ENCODE measurements at places on chromosomes 2 and 18.

DNA sequence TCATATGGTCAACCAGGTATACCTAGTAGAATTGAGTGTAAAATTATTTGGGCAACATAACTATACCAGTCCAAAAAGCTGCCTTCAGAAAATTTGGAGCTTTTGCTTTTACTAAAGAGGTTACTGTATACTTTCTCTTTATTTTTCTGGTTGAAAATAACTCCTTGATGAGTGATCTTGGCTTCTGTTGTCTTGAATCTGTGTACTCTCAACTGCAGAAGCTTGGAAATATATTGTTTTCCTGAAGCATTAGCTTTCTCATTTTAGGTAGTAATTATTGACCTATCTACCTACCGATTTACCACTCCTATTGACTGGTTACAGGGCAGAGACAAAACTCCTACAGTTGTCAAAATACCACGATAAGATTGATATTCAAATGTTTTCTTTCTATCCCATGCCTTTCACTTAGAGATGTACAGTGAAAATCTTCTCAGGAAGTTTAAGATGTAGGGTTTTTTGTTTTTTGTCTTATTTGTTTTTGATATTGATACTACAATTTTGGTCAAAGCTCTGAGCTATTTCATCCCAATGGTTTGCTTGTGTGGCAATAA lies 35.7 kb upstream of the DLX1 start:
- H3K27ac ChIP-seq: no peak overlapping the region
- no peaks in the 10 kb centered on the region for H3K4me1 ChIP-seq
- no peaks in the 10 kb centered on the region for H3K27me3 ChIP-seq

GRCh38 chr2:84519332-84519957 lies 3.1 kb downstream of the DNAH6 start:
- H3K4me3 ChIP-seq: no peak overlapping the region
- H3K36me3 ChIP-seq: no peaks in the 10 kb centered on the region
- no peak overlapping the region for H3K27ac ChIP-seq
- H3K27me3 ChIP-seq: no peaks in the 10 kb centered on the region

- H3K27me3 ChIP-seq: no peaks in the 10 kb centered on the region
Measured at GRCh38 chr2:80246534-80246933, 58.0 kb downstream of the LRRTM1 start.

DNA sequence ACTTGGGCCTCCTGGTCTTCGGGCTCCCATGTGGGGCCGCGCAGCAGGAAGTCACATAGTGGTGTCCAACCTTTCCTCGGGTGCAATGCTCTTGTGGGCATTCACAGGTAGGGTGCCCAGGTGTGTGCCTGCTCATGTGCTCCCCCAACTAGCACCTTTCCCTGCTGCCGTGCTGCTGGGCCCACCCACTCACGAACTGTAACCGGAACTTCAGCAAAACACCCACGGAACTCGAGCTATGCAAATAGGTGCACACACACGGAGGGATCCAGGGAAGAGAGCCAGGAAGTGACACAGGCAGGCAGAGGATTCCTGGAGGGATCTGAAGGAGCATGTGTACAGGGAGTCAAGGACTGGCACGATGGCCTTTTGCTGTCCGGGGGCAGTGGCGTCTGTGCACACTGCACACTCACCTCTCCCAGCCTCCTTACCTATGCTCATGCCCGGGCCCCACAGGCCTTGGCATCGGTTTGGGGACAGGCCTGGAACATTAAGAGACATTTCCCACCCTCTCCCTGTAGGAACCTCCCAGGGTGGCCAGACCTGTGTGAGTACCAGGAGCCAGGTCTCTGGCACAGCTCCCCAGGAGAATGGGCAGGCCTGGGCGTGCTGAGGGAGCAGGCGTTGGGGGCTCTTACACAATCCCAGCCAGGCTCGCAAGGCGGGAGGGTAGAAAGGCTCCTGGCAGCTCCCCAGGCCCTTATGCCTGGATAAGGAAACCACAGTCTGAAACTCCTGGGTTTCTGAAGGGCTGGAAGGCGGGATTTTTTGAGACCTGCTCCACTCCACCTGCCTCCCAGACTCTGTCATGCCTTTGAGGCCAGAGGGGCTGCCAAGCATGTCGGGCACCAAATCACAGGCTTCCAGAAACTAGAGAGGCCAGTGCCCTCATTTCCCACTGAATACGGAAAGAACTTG lies 6.6 kb upstream of the PTMA start:
- no peaks in the 10 kb centered on the region for H3K27me3 ChIP-seq
- no peak overlapping the region for H3K4me3 ChIP-seq
- no peaks in the 10 kb centered on the region for H3K36me3 ChIP-seq
- peaks cover 10% of the 10 kb centered on the region for H3K4me1 ChIP-seq
- no peak for DNase-seq

DNA sequence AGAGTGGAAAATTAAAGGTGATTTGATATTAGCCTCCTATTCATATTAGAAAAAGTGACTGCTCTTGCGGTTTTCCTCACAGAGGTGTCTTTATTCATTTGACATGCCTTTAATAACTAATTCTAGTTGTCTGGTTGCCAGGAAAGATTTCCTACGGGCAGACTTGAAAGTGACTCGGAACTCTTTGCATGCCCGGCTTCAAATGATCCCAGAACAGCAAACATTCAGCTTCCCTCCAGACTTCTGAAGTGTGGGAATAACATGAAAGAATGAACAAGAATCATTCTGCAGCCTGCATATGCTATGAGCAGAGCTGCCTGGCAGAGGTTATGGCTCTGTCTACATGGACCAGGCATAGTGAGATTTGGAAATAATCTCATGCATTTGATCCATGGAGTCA lies 89.6 kb upstream of the PKDCC start:
- H3K4me1 ChIP-seq: peaks cover 6% of the 10 kb centered on the region
- H3K27me3 ChIP-seq: no peaks in the 10 kb centered on the region
- no peak overlapping the region for H3K4me3 ChIP-seq
- H3K27ac ChIP-seq: no peak overlapping the region
- no peak for DNase-seq

- no peaks in the 10 kb centered on the region for H3K36me3 ChIP-seq
- no peaks in the 10 kb centered on the region for H3K27me3 ChIP-seq
- peaks cover 7% of the 10 kb centered on the region for H3K4me1 ChIP-seq
- no peak overlapping the region for H3K4me3 ChIP-seq
- no peak for DNase-seq
Measured at GRCh38 chr18:23138471-23138870, 3.2 kb downstream of the CABLES1 start.
